Activated T-cell treated with anti-CD3 and anti-CD28 coated beads for 1 hour (primary cell): ENCODE measurements at places on chromosomes 12 and 14.

DNA sequence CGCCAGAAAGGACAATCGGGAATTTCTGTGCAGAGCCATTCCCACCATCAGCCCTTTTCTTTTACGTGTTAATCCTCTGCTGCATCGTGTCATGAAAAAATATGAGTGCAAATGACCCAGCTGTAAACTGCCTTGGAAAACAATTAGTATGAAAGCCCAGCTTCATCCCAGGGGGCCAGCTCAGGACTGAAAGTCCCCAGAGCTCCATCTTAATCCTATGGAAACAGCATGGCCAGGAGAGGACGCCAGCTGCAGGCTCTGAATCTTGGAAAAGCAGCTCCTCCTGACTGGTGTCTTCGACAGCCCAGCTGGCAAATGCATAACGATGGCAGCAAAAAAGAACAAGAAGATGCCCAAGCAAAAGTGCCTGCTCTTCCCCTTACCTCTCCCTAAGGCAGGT, 191.5 kb downstream of the NTF3 start:
- DNase-seq: no peak

DNA sequence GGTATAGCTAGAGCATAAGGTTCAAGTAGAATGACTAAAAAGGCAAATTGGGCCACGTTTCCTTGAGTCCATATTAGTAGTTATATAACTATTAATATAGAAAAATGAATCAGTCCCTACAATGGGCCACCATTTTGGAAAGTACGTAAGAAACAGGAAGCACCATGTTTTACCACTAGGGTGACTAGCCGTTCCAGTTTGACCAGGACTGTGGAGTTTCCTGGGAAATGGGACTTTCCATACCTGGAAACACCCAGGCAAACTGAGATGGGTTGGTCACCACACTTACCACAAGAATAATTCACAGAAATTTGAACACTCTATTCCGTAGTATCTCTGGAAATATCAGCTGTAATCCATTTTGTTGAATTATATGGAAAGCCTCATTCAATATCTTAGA, 2.1 kb upstream of the MAGOHB start:
- no peak for DNase-seq

DNA sequence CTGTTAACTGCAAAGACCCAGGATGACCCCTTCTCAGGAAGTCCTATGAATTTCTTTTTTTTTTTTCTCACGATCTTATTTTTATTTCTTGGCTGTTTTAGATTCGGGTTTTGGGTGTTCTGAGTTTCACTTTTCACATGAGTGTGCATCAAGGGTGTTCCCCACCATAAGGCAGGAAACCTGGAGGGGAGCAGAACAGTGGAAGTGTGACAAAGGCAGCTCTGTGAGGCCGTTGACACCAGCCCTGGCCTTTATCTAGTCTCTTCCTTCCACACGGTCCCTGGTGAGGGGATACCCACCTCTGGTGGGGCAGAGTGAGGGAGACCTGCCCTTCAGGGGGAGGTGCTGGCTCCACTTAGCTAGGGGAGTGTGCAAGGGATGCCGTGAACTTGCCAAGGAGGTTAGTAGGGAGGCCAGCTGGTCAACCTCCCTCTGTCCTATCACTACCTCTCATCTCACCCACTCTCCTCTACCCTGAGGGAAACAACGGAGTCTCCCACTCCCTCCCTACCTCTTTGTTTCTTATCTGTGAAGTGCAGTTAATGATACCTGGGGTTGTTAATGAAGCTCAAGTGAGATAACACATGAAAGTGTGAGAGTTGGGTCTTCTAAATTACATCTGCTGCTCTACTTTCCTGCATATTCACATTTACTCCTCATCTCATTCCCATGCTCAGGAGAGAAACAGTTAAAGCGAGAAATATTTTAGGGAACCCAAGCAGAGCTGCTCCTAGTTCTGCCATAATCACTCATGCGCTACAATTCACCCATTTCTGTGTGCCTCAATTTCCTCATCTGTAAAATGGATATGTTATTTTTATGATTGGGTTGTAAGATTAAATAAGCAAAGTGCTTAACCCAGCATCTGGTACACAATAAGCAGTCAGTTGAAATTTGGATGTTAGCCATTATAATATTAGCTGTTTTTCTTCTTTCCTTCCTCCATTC, 4.4 kb upstream of the GALNT6 start:
- DNase-seq: no peak

DNA sequence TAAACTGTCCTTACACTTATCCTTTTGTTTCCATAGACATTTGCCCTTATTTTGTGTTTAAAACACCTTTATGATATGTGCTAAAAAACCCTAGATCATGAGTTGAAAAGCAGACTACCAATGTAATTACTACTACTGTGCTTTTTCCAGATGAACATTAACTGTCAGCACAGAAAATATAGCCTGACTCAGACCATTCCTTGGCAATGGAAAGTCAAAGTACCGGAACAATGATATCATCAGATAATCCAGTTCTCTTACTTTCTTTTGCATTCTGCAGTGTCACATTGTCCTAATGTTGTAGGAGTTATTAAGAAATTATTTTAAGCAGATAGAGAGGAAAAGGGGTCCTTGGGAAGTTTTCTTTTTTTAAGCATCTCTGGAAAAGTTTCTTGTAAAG, 1189.0 kb upstream of the FLRT2 start:
- no peak for DNase-seq
